Small intestine (tissue), 16 donors: ENCODE measurements at places on chromosomes 7 and 10. TPM values are rescaled to one million over a fixed set of nuclear protein-coding genes. Genes with fewer than 3 reads are reported as not detected.

- DNase-seq: no peak
Observed at GRCh38 chr10:5411941-5412276, 448 bp upstream of the NET1 start.

The VPS50 gene
- 4.9 TPM for polyA plus RNA-seq

GRCh38 chr7:19095353-19095860 is 22.0 kb downstream of the TWIST1 start:
- DNase-seq: no peak

DNA sequence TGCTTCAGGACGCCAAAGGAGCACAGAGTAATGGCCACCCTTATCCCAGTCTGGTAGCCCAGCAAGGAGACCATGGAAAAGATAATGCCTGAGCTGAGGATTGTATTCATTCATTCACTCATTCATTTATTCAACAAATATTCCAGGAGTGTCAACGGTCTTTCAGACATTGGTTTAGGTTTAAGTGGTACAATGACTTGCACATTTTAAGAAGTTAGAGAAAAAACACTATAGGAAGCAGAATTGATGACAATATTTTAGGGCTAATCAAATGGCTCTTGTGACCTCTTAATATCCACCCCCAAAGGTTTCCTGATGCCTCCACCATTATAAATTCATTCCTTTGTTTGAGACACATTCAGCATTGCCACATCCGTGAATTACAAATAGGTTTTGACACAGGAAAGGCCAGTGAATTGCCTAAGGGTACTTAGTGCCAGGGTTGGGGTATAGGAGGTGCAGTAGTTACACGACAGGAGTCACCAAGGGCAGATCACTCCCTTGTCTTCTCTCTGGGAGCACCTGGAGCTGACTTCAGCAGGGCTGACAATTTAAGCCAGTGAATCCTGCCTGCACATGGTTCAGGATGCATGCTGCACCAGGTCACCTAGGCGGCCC is 269.5 kb downstream of the CREB5 start:
- DNase-seq: no peak

GRCh38 chr7:94104301-94104700 is 100.1 kb upstream of the BET1 start:
- no peak for DNase-seq

DNA sequence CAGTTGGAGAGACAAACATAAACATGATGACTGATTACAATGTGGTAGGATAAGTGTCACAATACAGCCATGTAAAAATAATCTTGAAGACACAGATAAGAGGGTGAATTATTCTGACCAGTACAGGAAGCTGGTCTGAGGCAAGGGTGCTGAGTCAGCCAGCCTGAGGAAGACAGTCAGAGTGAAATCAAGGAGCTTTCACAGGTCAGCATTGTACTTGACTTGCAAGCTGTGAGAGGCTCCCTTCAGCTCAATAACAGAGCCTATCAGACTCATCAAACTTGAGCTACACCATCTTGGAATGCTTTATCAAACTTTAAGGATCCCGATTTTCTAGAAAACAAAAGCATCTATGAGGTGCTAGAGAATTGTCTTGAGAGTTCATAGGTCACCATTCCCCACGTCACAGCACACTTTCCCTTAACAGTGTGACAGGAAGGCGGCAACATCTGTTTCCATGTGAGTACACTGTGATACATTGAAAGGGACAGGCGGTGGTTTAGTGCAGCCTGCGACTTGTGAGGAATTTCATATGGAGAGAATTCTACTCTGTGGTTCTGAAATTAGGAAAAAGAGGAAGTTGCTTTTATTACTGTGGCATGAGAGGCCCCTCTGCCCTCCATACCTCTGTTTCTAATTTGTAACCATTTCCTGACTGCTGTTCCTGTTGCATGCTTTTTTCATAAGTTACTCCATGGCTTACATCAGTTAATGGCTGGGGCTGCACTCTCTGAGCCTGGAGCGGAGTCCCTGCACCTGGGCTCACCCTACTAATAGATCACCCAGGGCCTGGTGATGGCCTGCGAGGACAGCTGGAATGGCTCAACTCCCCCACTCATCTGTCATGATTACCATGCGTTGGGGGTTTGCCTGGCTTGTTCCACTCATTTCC is 417.1 kb downstream of the SUGCT start:
- peak; percentile 26 for DNase-seq
